ENCODE measurements at places on chromosomes 16 and 17.

- DNase-seq = no peak
These were observed 80.2 kb downstream of the ZDHHC7 start for GRCh38 chr16:84931107-84931494.

DNA sequence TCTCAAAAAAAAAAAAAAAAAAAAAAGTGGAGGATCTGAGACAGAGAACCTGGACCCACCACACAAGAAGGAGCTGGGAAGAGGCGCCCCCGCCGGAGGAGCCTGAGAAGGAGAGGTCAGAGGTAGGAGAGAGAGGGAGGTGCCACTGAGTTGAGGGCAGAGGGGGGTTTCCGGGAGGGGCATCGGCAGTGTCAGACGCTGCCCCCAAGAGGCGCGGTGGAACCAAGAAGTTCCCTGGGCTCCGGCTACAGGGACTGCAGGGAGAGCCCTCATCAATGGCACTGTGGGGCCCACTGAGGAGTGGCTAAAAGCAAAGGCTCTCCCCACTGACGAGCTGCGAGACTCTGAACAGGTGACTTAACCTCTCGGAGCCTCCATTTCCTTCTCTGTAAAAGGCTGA, 4.2 kb downstream of the CCDC42 start:
- peak; percentile 49 for DNase-seq

DNA sequence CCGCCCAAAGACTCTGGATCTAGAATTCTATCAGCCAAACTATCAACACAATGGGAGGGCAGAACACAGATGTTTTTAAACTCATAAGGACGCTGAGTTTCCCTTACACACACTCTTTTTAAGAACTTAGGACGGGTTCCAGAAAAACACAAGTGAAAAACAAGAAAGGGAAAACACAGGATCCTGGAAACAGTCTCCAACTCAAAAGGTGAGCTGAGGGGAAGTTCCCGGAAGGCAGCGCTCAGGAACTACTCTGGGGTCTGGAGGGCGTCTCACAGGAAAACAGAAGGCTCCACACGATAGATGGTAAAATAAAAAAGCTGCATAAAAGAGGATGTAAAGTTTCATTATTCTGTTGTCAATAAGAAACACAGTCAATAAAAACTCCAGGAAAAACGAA, 80.2 kb upstream of the DOC2B start:
- DNase-seq = no peak

DNA sequence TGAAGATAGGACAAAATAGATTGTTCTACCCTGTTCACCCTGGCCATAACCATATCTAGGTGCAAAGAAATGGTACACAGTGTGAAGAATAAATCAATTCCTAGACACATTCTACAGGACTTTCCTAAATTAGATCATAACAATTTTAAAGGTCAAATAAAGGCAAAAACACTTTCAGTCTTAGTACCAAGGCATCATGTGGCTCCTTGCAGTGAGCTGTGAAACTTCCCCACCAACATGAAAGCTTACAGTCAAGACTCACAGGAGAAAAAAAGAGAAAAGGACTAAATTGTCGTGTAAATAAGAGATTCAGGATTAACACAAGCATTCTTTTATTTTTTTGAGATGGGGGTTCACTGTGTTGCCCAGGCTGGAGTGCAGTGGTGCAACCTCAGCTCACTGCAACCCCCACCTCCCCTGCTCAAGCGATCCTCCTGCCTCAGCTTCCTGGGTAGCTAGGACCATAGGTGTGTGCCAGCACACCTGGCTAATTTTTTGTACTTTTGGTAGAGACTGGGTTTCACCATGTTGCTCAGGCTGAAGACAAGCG, 14.2 kb downstream of the NSMCE1 start:
- peak; percentile 60 for DNase-seq

DNA sequence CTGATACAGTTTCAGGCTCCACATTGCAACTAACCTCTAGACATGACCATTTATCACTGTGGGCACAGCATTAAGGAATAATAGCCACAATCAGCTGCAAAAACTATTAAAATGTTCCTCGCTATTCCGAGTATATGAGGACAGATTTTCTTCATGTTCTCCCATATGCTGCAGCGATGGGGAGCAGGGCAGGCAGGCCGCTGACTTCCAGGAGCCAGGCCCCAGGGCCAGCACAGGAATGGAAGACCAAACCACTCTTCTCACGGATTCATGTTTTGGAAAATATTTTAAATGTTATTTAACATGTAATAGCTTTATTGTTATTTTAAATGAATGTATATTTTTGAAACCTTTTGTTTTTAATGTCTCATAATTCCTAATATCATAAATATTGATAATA, 43.8 kb upstream of the ENDOV start:
- DNase-seq = no peak

DNA sequence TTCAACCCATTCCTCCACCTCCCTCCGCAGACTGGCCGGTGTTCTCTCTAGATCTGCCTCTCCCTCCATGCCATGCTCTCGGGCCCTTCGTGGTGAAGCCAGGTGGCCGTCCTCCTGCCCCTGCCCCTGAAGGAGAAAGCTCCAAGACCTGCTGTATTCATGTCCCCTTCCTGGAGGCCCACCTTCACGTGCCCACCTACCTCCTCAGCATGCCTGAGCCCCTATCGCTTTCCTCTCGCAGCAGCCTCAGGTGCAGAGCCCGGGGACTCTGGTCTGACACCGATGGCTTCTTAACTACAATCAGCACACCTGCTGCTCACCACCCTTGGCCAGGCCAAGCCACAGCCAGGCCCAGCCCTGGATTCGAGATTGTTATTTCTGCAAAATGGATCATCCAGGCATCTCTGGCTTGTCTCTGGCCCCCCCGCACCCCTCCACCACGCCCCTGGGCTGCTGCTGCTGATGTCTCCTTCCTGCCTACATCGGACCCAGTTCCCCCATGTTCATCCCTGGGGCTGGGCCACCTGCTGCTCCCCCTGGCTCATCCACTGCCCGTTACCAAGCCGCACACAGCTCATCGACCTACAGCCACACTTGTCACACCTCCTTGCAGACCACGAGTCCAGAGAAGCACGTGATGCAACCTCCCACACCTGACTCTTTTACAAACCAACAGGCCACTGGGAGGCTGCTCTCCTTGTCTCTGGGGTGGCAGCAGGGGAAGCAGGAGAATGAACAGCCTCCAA, 32.5 kb upstream of the TNFRSF13B start:
- no peak for DNase-seq

DNA sequence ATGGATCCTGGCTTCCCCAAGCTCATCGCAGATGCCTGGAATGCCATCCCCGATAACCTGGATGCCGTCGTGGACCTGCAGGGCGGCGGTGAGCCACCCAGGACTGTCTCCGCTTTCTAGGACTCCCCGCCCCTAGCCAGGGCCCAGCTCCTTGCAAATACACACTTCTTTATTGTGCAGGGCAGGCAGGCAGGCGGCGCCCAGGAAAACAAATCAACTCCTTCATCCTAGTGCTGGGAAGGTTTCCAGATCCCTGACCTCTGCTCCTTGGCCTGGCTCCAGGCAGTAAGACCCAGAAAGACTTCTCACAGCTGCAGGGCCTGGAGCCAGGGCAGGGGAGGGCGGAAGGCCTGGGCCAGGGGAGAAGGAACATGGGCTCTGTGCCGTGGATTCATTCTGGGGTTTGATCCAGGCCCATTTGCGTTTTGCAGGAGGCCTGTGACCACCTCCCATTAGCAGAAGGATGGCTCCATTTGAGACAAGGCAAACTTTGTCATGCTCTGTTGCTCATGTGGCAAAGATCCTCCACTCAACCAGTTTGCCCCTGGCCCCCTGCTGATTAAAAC, 6.0 kb upstream of the LPCAT2 start:
- no peak for DNase-seq

- DNase-seq = no peak
These were observed 3.9 kb upstream of the B3GNT9 start for GRCh38 chr16:67154578-67155294.

- DNase-seq = peak; percentile 56
These were observed 938 bp downstream of the NCOR1 start for GRCh38 chr17:16214190-16215001.

DNA sequence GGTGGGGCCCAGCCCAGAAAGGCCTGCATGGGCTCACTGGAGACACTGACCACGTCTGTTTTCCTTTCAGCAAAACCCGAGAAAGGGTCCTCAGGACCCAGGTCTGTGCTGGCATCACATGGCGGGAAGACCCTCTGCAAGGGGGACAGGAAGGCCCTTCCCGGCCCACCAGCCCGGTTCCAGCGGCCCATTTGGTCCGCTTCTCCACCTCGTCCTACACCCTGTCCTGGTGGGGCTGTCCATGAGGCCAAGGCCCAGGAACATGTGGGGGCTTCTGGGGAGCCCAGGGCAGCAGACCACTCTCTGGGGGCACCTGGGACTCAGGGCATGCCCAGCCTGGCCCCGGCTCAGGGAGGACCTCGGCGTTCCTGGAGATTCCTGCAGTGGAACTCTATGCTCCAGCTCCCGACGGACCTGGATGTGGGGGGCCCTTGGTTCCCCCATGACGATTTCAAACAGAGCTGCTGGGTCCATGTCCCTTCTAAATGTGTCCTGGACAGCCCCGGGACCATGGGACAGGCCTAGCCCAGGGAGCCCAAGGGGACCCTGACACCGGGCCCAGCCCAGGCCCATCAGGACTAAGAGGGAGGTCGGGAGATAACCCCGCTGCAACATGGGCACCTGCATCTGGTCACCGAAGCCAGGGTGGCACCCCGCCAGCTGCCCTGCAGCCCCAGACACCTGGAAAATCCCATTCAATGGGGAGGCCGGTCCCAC, 26.4 kb upstream of the KSR1 start:
- no peak for DNase-seq

GRCh38 chr16:90016339-90016950, 2.8 kb downstream of the DBNDD1 start:
- no peak for DNase-seq

DNA sequence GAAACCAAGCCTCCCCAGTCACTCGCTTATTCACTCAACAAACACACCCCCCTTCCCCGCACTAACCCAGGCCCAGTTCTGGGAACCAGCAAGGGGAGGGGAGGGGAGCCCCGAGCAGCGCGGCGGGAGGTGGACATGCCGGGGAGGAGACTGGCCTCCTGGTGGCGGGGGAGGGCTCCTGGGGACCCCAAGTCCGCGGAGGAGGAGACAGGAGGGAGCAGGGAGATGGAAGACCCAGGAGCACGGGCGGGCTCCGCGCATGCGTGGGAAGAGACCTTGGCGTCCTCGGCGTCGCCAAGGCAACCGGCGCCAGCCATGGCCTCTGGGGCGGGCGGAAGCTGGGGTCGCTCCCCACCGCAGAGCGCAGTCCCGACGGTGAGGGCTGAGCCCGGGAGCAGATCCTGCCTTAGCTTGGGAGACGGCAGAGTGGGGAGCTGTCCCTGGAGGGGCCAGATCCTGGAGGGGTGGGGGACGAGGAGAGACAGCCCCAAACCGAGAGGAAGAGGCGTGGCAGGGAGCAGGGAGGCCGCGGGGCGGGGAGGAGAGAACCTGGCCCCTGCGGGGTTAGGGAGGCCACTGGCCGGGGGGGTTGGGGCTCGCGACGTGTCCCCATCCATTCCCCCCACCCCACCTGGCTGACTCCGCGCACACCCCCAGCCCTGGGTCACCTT, at the start of gene PRR29:
Gene PRR29, plus strand, starts transcription at position 302 of the 671 bp plus-strand sequence. Its CDS starts 14 bp downstream, at position 316.
- peak; percentile 89 for DNase-seq

DNA sequence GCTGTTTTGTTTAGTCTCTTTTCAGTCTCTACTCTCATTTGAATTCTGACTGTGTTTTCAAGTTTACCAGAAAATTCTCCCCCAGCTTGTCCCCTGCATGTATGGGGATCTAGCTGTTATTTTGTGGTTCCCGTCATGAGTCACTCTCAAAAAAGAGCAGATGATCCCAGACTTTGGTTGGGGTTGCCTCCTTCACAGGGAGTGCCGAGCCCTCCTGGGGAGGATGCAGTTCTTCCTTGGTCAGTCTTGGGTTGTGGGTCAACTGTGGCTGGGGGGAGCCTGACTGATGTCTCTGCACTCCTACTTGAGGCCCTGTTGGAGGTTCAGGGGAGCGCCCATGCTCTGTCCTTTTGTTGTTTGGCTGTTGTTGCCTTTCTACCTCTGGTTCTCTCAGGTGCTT, 37.7 kb downstream of the EPN2 start:
- no peak for DNase-seq

GRCh38 chr17:48283907-48284306, 146.1 kb downstream of the SKAP1 start:
- no peak for DNase-seq

DNA sequence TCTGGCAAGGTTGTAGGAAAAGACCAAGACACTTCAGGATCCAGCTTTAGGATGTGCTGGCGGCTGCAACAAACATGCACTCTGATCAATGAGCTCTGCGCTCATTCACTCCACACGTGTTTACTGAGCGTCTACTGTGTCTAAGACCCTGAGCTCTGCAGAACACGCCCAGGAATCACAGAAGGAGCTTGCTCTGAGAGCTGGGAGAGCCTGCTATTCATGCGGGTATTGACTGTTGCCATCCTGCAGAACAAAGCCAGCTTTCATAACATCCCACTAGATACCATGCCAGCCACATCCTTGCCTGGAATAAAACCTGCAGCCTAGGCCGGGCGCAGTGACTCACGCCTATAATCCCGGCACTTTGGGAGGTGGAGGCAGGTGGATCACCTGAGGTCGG, 44.1 kb downstream of the NXN start:
- no peak for DNase-seq

- no peak for DNase-seq
These were observed 85.5 kb upstream of the DOC2B start for GRCh38 chr17:266701-267667.

- no peak for DNase-seq
These were observed 99.9 kb upstream of the ZNF750 start for GRCh38 chr17:82939621-82940135.

DNA sequence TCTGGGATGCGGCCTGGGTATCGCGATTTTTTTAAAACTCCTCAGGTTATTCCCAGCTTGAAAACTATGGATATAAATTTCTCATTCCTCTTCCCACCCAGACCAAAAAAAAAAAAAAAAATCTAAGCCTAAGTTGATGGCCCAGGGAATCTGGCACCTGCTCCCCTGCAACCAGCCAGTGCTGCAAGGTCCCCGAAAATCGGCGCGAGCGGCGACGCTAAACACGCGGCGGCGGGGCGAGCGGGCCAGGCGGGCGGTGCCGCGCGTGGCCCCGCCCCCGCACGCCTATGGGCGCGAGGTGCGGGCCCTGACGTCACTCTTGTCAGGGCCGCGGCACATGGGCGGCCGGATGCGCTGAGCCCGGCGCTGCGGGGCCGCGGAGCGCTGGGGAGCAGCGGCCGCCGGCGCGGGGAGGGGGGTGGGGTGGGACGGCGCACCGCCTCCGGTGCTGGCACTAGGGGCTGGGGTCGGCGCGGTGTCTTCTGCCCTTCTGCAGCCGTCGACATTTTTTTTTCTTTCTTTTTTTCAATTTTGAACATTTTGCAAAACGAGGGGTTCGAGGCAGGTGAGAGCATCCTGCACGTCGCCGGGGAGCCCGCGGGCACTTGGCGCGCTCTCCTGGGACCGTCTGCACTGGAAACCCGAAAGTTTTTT, at the start of gene HLF:
Gene HLF, plus strand, starts transcription at position 316 of the 654 bp plus-strand sequence. CDS start 525 bp downstream, outside the sequence.
- peak; percentile 90 for DNase-seq

- DNase-seq = no peak
These were observed at the start of gene LCAT for GRCh38 chr16:67943619-67944504. Gene LCAT, minus strand, starts transcription at chr16:67944120. Its CDS starts 19 bp downstream, at chr16:67944101.

GRCh38 chr17:245020-245419, 63.6 kb upstream of the DOC2B start:
- no peak for DNase-seq

GRCh38 chr17:44324092-44324570, 492 bp downstream of the SLC25A39 start:
- peak; percentile 44 for DNase-seq
